ENCODE measurements at places on chromosomes 11 and 22.

DNA sequence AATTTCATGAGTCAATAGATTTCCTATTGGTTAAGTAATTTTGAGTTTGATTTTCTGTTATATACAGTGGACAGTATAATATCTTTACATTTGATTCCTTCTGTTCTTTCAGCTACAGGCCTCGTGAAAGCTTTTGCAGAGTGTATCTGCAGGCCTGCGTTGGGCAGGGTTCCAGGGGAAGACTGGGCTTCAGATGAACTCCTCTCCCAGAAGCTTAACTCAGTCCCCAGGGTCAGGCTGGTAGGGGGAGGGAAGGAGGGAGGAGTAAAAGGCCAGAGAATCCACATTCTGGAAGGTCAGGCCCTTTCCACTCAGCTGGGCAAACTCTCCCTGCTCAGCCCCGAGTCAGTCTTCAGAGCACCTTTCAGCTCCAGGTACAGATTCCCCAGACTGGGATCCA, 100.4 kb upstream of the NECTIN1 start:
- DNase-seq = no peak

DNA sequence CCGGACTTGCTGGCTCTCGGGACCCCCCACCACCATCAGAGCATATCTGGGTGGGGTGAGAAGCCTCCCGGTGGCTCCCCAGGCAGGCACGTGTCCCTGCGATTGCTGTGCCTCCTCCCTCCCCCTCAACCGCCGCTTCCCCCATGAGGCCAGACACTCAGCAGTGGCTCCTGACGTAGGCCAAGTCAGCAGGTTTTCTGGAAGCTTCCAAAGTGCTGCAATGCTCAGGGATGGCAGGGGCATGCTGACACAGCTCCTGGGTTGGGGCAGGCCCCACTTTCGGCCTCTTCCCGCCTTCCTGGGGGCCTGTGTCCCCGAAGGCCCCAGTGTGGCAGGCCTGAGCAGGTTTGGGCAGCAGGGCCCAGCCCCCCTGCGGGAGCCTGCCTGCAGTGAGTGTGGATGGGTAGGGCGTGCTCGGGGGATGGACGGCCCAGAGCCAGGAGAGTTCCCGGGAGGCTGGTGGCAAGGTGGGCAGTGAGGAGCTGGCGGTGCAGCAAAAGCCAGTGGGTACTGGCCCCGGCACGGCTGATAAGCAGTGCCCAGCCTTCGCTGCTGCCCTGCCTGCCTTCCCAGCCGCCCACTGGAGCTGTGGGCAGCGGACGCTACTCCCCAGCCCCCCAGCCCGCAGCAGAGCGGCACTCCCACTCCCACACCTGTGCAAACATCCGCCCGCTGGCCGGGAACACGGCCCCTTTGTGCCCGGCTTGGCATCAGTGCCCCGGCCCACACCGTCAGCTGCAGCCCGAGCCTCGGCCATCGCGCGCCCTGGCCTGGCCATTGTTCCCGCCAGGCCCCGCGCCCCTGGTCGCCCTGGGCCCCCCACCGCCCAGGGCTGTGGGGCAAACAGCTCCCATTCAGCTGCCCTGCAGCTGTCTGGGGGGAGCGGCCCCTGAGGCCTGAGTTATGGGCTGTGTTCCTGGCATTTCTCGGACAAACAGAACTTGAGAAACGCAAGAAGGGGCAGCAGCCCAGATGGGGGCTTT, 125.0 kb downstream of the KCNQ1OT1 start:
- no peak for DNase-seq

GRCh38 chr11:6303661-6304060, 16.6 kb downstream of the CAVIN3 start:
- DNase-seq = no peak

DNA sequence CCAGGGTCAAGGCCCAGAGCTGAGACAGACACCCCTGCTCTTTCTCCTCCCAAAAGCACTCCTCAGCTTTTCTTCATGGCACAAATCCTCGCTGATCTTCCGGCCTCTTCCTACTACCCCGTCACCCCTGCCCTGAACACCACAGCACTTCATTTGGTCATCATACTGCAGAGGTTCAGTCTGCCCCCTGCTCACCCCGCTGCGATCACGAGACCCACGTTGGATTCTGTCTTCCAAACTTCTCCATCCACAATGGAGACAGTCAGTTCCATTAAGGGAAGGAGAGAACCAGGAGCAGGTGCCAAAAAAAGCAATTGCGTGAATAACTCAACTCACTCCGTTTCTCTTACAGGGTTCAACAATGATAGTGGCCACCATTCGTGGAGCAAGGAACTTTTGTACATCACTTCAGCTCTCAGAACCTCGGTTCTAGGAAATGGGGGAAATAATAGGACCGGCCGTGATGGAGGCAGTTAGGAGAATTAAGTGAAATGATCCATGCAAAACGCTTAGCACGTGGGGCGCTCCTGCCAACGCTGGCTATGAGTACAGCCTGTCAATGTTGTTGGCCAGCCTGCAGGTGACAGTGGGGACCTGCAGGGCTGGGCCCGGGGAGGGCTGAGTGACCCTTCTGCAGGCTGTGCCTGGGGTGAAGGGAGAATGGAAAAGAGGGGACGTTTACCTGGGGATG, 45.9 kb downstream of the MN1 start:
- DNase-seq = no peak

- peak; percentile 19 for DNase-seq
Measured at GRCh38 chr11:67439321-67440228, 2.1 kb upstream of the PTPRCAP start.

Data from foreskin melanocyte (primary cell).